Right renal cortex interstitium (tissue), 3 donors: ENCODE measurements at places on chromosomes 7 and 10. TPM values are rescaled to one million over a fixed set of nuclear protein-coding genes. Genes with fewer than 3 reads are reported as not detected.

DNA sequence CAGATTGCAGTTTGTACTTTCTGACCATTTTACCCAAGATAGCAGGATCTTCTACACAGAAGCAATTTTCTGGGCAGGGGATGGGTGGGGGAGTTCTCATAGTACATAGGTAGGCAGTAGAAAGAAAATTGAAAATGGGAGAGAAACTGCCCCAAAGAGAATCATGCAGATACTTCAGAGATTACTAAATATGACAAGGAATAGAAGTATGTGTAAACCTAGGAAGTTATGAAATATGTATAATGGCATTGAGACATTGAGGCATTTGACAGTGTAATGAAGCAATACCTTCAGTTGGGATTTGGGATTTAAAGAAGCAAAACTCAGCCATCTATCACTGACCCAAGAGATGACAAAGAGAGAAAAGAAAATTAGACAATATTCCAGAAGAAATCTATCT, 233.0 kb downstream of the PTN start:
- DNase-seq, result no peak

GRCh38 chr10:112141292-112141691, 42.3 kb downstream of the GPAM start:
- DNase-seq, result no peak

GRCh38 chr7:42774436-42774835, 137.4 kb downstream of the C7orf25 start:
- no peak for DNase-seq

The ST8SIA6 gene
- polyA plus RNA-seq, result 1.3 TPM

The EBF3 gene
- polyA plus RNA-seq, result 1.1 TPM

GRCh38 chr7:144568233-144568632, 164.7 kb upstream of the NOBOX start:
- no peak for DNase-seq

- DNase-seq, result no peak
Measured at GRCh38 chr7:115004121-115004520, 82.2 kb downstream of the MDFIC start.

The ARMH3 gene
- 19.1 TPM for polyA plus RNA-seq

The PAOX gene
- polyA plus RNA-seq, result 6.2 TPM

- no peak for DNase-seq
Measured at GRCh38 chr7:6607651-6608051, 7.8 kb upstream of the ZNF853 start.

The RADIL gene
- 1.7 TPM for polyA plus RNA-seq

The MKX gene
- polyA plus RNA-seq, result 0.14 TPM

GRCh38 chr7:47442605-47442865, 139.4 kb downstream of the TNS3 start:
- no peak for DNase-seq

The MMP21 gene
- 0.17 TPM for polyA plus RNA-seq

DNA sequence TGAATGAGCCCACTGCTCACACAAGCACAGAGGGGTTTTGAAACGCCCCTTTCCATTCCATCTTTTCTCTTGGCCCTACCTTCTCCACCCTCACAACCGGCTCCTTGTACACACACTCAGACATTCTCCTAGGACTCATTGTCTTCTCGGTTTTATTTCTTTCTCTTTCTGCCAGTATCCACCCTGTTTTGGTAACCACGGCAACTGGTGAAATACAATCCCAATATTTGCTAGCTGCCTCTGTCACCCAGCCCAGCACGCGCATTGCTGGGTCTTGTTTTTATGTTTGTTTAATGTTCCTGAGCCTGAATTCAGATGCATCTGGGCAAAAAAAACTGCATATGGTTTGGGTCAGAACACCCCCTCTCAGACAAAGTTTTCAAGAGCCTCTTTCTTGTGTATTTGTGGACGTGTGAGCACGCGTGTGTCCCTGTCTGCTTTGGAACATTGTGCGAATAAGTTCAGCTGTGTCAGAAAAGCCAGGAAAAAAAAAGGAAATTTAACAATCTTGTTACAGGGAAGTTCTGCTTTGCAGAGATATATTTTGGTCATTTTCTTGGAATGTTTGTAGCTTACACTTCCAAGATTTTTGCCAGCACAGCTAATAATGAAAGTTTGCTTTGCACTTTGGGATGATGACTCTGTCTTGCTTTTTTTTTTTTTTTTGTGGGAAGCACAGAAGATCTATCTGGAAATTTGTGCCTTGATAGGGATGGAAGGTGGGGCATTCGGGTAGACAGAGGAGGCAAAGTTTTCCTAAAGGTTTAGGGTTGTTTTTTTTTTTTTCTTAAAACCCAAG, 225.9 kb downstream of the TRIL start:
- DNase-seq, result no peak

DNA sequence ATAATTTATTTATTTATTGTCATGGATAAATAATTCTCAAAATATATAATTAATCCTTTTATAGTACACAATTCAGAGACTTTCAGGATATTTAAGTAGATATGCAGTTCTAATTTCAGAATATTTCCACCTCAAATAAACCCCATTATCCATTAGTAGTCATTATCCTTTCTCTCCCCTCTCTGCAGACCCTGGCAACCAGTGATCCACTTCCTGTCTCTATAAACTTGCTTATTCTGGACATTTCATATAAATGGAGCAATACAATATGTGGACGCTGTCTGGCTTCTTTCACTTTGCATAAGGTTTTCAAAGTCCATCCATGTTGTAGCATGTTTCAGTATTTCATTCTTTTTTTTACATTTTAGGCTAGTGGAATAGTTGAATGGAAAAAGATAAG, 230.2 kb downstream of the FZD1 start:
- no peak for DNase-seq

GRCh38 chr10:15169555-15170401, 1.3 kb upstream of the NMT2 start:
- DNase-seq, result no peak

- no peak for DNase-seq
Measured at GRCh38 chr7:33558549-33559323, 346.6 kb upstream of the BMPER start.

DNA sequence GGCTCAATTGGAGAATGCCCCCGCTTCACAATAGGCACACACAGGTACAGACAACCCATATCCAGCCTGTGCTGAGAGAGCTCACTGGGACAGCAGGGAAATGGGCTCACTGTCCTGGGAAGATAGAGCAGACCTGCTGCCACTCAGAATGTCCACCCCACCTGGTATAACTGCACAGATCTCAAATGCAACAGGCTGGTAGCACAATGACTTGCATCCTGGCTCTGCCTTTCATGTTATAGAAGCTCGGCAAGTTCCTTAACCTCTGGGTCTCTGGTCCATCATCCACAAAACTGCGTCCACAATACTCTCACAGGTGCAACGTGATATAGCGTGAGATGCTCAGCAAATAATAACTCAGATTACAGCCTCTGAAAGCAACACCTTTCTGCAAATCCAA, 295.4 kb downstream of the GRID1 start:
- DNase-seq, result no peak

The CLCN1 gene
- not detected for polyA plus RNA-seq

- DNase-seq, result no peak
Measured at GRCh38 chr10:73931767-73932619, 21.1 kb downstream of the PLAU start.

The ACSM6 gene
- polyA plus RNA-seq, result 0.35 TPM

The CNNM1 gene
- polyA plus RNA-seq, result 1.9 TPM

The SPDYE2 gene
- 1.9 TPM for polyA plus RNA-seq

The MLXIPL gene
- polyA plus RNA-seq, result 3.4 TPM

The CREB5 gene
- 6.3 TPM for polyA plus RNA-seq

The EN2 gene
- polyA plus RNA-seq, result 0.06 TPM

The GPR15LG gene
- 0.36 TPM for polyA plus RNA-seq

The SAMD9L gene
- polyA plus RNA-seq, result 4.5 TPM

The NODAL gene
- polyA plus RNA-seq, result 0.33 TPM

The AEBP1 gene
- 59.1 TPM for polyA plus RNA-seq

- no peak for DNase-seq
Measured at GRCh38 chr10:116084161-116084560, 188.8 kb downstream of the GFRA1 start.
